ENCODE measurements at places on chromosomes 11 and 22.

DNA sequence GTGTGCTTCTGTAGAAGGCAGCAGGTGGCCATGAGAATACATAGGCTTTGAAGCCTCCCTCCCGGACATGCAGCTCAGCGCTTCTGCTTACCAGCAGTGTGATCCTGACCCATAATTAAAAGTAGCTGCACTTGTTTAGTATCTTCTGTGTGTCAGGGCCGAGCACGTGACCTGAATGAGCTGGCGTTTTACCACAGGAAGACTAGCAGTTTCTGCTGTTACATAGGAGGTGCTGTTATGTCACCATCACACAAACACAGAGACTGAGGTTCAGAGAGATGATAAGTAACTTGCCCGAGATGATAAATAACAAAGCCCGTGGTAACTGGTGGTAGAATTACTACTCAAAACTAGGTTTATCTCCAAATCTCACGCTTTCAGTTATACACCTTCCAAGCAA, 329.5 kb downstream of the OPCML start:
- DNase-seq = no peak

DNA sequence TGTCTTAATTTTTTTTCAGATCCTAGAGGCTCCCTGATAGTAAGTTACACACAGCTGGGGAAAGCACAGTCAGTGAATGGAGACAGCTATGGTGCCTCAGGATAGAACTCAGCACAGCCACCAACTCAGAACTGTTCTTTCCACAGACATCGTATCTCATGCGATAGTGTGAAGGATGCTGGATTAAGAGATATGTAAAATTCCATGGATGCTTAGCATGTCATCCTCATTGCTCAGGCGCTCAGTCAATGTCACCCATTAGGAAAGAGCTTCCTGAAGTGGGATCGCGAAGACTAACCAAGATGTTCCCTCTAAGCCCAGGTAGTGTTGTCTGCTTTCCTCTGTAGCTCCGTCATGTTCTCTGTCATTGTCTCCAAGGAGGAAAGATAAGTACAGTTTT, 1000.4 kb downstream of the OPCML start:
- no peak for DNase-seq

GRCh38 chr22:25564320-25564978, at the start of gene GRK3:
Gene GRK3 (plus strand): TSS chr22:25564675. CDS start chr22:25565041, 366 bp downstream.
- DNase-seq = no peak

- DNase-seq = no peak
Measured at GRCh38 chr11:71484248-71485062, 31.5 kb downstream of the NADSYN1 start.

DNA sequence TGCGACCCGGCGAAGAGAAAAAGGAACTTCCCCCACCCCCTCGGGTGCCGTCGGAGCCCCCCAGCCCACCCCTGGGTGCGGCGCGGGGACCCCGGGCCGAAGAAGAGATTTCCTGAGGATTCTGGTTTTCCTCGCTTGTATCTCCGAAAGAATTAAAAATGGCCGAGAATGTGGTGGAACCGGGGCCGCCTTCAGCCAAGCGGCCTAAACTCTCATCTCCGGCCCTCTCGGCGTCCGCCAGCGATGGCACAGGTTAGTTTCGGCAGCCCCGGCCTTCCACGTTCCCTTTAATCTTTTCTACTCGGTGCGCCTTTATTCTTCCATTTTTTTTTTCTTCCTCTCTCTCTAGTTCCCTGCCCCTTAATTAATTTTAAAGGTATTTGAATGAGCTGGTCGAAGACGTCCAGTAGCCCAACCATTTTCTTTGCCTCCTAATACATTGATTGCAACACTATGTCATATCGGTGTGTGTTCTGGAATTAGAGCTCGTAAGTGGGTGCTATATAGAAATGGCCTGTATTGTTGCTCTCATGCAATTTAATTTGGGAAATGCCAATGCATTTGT, 537 bp downstream of the EP300 start:
- DNase-seq = no peak
